Right lobe of liver (tissue), 6 donors: ENCODE measurements at places on chromosomes 7 and 10. TPM values are rescaled to one million over a fixed set of nuclear protein-coding genes. Genes with fewer than 3 reads are reported as not detected.
A peak's percentile ranks its signal among the peaks of the same experiment; 100 is the strongest.

- no peak for DNase-seq
These were observed 76.7 kb upstream of the MKX start for GRCh38 chr10:27822301-27822700.

METTL27 gene
- total RNA-seq: 1.3 TPM

DNA sequence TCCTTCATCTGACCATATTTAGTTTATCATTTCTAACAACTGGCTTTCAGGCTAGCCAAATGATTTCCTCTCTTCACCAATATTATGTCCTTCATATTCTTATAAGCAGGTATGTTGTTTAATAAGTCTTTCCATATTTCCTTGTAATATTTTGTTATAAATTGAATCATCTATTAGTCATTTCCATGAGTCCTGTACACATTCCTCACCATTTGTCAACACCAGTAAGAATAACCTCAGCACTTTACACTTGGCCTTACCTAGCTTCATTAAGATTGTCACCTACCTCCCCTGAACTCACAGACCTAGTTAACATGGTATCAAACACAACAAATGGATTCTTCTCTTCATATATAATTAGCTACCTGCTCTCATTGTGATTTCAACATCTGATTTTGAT lies 282.3 kb downstream of the SEMA3D start:
- no peak for DNase-seq

CTNNA3 gene
- total RNA-seq: 3.6 TPM

HABP2 gene
- 195 TPM for total RNA-seq

DNA sequence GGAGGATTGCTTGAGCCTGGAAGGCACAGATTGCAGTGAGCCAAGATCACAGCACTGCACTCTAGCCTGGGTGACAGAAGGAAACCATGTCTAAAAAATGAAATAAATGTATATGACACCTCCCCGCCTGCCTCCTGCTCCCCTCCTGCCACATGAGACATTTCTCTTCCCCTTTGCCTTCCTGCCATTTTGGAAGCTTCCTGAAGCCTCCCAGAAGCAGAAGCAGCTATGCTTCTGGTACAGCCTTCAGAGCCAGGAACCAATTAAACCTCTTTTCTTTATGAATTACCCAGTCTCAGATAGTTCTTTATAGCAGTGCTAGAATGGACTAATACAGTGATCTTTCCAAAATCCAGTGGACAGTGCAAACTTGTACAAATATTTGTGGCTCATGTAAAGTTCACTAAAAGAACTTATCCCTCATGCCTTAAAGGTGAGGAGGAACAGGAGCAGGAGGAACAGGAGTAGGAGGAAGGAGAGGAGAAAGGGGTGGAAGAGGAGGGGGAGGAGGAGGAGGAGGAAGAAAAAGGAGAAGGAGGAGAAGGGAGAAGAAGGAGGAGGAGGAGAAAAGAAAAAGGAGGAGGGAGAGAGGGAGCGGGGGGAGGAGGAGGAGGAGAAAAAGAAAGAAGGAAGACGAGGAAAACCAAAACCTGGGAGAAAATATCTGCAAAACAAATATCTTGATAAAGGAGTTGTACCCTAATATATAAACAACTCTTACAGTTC lies 2.8 kb upstream of the ABI1 start:
- no peak for DNase-seq

GRCh38 chr7:149071641-149072437 lies 18.7 kb downstream of the ZNF786 start:
- no peak for DNase-seq

DNA sequence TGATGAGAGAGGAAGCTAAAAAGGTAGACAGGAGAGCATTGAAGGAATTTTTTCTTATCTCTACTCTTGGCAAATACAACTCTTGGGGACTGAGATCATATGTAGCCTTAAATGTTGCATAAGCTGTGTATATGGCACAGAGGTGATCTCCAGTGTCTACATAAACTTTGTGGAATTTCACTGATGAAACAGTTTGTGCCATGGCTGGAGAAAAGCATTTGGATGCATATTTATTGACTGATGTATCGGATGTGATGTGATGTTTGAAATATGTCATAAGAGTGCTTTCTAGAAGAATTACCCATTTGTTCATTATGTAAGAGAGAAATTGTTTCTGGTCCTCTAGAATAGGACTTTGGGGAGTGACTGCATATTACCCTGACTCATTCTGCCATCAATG lies 244.9 kb upstream of the LRRTM3 start:
- DNase-seq: no peak

GRCh38 chr7:143130541-143130940 lies 1.3 kb upstream of the PIP start:
- no peak for DNase-seq

FAM241B gene
- total RNA-seq: 1.6 TPM

DNA sequence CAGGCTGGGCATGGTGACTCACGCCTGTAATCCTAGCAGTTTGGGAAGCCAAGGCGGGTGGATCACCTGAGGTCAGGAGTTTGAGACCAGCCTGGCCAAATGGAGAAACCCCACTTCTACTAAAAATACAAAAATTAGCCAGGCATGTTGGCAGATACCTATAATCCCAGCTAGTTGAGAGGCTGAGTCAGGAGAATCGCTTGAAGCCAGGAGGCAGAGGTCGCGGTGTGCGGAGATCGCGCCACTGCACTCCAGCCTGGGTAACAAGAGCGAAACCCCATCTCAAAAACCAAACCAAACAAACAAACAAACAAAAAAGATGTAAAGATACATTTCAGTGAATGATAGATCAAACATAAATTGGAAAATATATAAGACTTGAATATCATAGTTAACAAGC lies 105.9 kb downstream of the PLPP4 start:
- no peak for DNase-seq

HIPK2 gene
- total RNA-seq: 57.6 TPM

DNA sequence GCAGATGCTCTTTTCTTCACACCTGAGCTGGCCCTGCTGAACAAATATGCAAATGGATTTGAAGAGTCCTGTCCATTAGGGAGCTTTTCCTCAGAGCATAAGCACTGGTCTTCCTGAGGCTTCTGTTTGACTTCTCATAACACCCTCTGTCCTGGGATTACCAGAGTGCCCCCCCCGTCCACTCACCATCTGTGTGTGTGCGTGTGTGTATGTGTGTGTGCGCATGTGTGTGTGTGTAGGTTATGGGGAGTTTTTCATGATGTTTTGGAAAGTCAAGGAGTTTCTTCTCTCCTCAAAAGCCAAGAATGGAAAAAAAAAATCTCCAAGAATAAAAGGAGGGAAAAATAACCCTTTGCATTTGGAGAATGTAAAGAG lies 57.7 kb upstream of the COMTD1 start:
- DNase-seq: no peak

DNA sequence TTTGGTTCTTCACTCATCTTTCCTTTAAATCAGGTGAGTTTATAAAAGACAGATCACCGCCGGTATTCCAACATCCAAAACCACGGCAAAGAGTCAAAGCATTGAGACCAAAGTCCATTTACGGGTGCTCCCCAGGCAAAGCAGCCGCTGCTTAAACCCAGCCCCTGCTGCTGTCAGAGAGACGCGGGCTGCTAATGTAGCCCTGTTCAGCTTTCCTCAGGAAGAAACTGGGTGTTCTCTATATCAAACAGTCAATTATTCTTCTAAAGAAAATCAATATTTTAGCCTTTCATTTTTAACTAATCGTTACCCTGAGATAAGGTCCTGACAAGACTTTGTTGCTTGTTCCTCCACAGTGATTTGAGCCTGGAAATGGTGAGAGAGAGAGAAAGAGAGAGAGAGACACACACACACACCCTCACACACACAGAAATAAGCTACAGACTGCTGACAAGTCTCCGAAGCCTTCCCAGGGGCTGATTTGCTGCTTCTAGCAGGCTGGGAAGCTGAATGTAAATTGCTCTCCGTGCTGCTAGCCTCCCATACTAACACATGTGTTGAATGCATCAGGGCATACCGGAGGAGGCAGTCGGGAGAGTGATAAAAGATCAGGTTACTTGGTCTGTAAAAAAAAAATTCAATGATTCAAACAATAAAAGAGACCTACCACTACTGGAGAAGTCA lies 183.0 kb upstream of the ANK3 start:
- DNase-seq: peak; percentile 58

- no peak for DNase-seq
These were observed 472.2 kb upstream of the ZMIZ1 start for GRCh38 chr10:78596556-78596955.

PKD2L1 gene
- total RNA-seq: 0.12 TPM

DNA sequence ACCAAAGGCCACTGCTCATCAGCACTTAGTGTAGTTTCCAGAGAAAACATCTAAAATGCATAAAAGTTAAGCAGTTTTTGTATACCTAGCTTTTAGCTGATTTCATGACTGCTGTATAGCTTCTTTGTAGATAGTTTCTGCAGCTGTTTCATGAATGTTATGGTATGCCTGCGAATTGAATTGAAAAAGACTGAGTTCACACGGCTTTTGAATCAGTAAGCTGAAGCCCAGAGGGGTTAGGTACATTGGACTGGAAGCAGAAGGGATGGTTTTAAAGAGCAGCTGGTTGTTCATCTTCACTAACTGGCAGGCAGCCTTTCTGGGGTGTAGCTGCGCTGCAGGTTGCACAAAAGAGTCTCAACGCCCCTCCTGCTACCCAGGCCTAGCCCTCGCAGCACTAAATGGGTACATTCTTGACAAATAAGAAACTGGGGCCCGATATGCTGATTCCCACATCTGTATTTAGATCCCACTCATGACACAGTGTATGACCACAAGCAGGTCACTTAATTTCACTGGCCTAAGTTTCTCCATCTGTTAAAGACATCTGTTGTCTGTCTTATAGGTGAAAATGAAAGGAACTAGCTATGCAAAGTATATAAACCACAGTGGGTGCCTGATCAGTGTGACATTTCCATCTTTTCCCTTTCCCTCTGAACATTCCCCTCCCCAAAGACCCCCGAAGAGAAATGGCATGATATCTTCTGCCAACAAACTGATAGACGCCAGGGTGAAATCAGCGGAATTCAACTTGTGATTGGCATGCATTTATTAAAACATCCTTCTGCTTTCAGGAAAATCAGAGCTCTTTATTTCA lies 85.9 kb upstream of the AGBL3 start:
- no peak for DNase-seq

GRCh38 chr10:64619102-64619501 lies 1097.9 kb downstream of the REEP3 start:
- no peak for DNase-seq

DNA sequence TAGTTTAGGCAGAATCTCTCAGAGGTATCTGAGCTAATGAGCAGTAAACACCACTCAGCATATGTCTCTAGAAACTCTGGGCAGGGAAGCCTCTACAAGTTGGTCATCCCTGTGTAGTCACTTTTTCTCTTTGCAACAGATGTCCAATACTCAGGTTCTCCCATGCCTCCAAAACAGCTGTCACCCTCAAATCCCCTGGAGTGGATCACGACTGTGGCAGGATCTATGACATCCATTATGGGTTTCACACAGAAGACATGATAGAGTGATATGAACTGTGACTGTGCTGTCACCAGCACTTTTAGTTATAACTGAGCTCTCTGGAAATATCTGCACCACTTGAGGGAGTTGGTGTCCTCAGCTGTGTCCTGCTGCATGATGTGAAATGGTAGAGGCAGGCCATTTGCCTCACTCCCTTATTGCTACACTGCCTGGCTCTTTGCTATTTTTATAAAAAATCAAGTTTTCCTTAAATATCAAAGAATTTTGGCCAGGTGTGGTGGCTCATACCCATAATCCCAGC lies 24.1 kb upstream of the ZNRF2 start:
- DNase-seq: no peak

STEAP1B gene
- not detected for total RNA-seq

OSBPL3 gene
- total RNA-seq: 1.2 TPM

FBXW4 gene
- total RNA-seq: 15.1 TPM

GRCh38 chr7:121961089-121961867 lies 88.3 kb downstream of the PTPRZ1 start:
- DNase-seq: no peak

DNA sequence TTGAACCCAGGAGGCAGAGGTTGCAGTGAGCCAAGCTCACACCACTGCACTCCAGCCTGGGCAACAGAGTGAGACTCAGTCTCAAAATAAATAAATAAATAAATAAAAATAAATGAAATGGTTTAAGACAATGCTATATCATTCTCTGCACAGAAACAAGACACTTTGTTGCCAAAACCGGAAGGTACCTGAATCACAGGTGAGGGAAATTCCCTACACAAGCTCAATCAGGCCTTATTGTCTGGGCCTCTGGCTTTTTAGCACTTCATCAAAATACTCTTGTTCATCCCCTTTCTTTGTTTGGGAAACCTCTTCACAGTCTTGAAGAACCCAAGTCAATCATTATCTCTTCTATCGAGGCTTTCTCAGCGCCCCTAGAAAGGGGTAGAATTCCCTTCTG lies 166.1 kb upstream of the NPSR1 start:
- no peak for DNase-seq

GRCh38 chr10:117373823-117374505 lies 1.3 kb downstream of the PDZD8 start:
- DNase-seq: peak; percentile 84

- no peak for DNase-seq
These were observed 38.8 kb downstream of the SVOPL start for GRCh38 chr7:138662076-138662990.

TMEM26 gene
- total RNA-seq: 0.42 TPM

DNA sequence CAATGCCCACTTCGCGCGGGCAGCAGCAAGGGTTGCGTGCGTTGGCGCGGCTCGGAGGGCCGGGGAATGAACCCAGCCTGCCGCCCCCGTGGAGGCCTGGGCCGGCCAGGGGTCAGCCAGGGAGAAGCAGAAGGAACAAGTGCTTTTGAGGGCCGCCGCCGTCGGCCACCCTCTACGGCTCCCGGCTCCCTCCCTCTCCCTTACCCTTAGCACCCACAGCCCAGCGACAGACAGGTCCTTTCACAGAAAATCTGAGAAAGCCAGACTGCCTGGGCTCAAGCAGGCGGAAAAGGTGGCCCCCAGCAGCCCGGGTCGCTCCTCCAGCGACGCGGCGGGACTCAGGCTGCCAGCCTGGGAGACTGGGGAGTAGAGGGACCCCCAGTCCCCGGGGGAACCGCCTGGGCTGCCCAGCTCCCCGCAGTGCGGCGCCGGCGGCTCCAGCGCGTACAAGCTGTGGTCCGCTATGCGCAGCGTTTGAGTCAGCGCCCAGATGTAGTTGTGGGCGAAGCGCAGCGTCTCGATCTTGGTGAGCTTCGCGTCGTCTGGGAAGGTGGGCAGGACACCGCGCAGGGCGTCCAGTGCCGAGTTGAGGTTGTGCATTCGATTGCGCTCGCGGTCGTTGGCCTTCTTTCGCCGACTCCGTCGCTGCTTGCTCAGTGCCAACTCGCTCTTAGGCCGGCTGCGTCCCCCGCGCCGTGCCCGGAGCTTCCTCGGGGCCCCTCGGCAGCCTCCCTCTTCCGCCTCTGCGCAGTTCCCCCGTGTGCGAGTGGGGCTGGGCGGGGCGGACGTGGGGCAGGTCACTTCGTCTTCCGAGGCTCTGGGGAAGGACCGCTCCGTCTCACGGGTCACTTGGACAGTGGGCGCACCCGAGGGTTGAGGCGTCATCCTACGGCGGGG lies 815 bp downstream of the NEUROG3 start:
- DNase-seq: no peak

FZD8 gene
- total RNA-seq: 2.6 TPM

GRCh38 chr10:8013006-8013405 lies 41.5 kb upstream of the GATA3 start:
- no peak for DNase-seq
